Hepatocyte (in vitro differentiated cells): ENCODE measurements at places on chromosomes 6 and 20. TPM values are rescaled to one million over a fixed set of nuclear protein-coding genes. Genes with fewer than 3 reads are reported as not detected.

DNA sequence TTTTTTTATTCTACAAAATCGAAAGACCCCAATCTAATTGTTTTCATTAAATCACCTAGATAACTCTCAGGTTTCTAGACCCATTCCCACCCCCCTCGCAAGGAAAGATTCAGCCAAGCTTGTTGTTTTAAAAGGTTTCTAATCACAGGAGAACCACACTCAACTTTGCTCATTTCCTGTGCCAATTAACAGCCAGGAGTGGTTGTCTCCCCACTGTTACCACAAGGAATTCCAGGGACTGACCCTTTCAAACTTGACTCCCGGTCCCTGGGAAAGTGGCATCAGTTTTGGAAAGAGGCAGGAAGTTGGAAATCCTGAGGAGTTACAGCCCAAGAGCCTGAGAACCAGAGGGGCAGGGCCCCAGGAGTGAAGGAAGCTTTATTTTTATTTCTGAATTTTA, 561.3 kb upstream of the JAG1 start:
- H3K4me1 ChIP-seq: peaks cover 18% of the 10 kb centered on the region
- H3K4me3 ChIP-seq: no peak overlapping the region
- H3K27ac ChIP-seq: peak overlapping the region; percentile 62
- DNase-seq: no peak

- H3K4me3 ChIP-seq: no peak overlapping the region
- DNase-seq: no peak
- no peaks in the 10 kb centered on the region for H3K4me1 ChIP-seq
- H3K36me3 ChIP-seq: no peaks in the 10 kb centered on the region
- H3K27me3 ChIP-seq: no peaks in the 10 kb centered on the region
- H3K27ac ChIP-seq: no peak overlapping the region
Measured at GRCh38 chr6:145600299-145600698, 135.0 kb downstream of the EPM2A start.

- DNase-seq: no peak
- H3K27ac ChIP-seq: no peak overlapping the region
- H3K4me3 ChIP-seq: no peak overlapping the region
- H3K27me3 ChIP-seq: no peaks in the 10 kb centered on the region
Measured at GRCh38 chr6:112735129-112735528, 388.0 kb downstream of the RFPL4B start.

- H3K27ac ChIP-seq: no peak overlapping the region
- DNase-seq: peak; percentile 53
- no peak overlapping the region for H3K4me3 ChIP-seq
- peaks cover 8% of the 10 kb centered on the region for H3K4me1 ChIP-seq
Measured at GRCh38 chr6:89792881-89793280, 26.7 kb downstream of the MDN1 start.

The TMEM74B gene
- polyA plus RNA-seq: 5.5 and 7.3 TPM in 2 replicates
